ENCODE measurements at places on chromosomes 11 and 22.

DNA sequence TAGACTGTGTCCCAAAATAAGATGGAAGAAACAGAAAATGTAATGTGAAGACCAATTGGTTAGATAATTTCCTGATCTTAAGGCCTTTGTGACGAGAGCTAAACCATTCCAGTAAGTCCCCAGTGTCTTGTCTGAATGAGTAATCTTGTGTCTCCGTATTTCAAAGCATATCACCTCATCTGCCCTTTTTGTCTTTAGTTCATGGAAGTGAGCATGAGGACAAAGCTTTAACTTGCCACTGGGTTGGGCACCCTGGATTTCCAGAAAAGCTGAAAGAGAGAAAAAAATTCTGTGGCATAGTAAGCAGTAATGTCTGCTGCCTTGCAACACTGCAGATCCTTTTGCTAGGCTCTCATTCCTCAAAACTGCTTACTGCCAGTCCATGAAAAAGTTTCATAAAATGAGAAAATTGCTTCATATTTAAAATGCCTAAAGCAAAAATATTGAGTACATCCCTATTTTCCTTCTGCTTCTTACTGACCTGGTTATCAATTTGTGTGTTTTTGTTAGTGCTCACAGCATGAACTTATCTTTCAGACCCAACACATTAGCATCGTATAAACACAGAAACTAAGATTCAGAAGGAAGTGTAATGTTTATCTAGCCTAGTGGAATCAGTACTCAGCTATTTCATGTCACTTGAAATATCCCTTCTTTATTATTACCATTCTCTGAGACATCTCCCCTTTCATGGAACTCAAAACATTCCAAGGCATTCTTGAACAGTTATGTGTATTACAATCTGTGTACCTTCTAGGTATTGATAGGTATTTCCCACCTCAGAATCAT lies 5.3 kb downstream of the CASP12 start:
- no peak for DNase-seq

GRCh38 chr22:42492323-42492690 lies 27.3 kb downstream of the RRP7A start:
- DNase-seq, result no peak

DNA sequence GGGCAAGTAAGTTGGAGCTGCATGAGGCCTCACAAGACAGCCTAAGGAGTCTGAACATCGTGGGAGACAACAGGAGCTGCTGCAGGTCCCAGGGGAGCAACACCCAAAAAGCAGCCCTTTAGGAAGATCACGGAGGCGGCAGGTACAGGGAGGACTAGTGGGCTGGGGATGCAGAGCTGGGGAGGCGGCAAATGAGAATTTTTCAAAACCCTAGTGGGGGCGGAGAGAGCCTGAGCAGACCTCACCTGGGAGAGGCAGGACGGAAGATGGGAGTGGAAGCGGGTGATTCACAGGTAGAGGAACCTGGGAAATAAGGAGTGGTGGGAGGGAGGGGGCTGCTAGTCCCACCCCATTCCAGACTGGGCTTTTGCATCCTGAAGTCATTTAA lies 42.1 kb downstream of the DKK3 start:
- no peak for DNase-seq

GRCh38 chr11:72759468-72759985 lies 7.3 kb upstream of the ARAP1 start:
- no peak for DNase-seq

DNA sequence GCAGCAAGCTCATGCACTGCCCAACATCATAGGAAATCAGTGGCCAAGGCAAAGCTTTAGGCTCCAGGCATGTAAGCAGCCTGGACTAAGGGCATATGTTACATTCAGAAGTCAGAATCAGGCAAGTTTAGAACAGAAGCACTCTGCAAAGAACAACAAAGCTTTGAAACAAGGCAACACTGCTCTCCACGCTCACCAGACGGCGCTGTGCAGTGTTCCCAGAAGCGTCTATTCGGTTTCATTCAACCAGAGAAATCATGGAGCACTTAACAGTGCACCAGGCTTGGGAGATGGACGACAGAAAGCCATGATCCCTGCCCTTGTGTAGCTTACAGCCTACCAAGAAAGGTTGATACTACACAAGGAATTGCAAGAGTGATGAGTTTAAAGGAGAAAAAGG lies 555.8 kb downstream of the BUD13 start:
- no peak for DNase-seq

GRCh38 chr11:118763041-118763440 lies 27.9 kb downstream of the DDX6 start:
- no peak for DNase-seq

DNA sequence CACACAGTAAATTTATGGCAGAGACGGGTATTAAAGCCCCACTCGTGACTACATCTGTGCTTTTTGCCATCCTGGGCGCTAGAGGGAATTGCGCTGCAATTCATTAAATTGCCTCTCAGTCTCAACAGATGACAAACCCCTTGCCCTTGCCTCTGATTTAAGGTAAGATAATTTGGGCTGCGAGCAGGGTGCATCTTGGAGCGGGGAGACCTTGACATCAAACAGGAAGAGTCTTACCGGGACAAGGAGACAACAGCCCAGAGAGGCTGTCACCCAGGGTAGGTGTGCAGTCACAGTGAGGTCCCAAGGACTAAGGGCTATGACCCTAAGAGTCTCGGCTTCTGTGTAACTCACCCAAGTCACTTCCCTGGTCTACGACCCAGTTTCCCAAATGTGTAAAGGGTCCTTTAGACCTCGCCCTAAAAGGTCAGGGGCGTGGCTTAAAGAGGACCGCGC lies 449 bp upstream of the TOM1 start:
- DNase-seq, result no peak

Data from GM04504 (cell line).